NCI-H1417 treated with DMSO at 0.1 percent for 48 hours (cell line): ENCODE measurements at places on chromosomes 12 and 14.

DNA sequence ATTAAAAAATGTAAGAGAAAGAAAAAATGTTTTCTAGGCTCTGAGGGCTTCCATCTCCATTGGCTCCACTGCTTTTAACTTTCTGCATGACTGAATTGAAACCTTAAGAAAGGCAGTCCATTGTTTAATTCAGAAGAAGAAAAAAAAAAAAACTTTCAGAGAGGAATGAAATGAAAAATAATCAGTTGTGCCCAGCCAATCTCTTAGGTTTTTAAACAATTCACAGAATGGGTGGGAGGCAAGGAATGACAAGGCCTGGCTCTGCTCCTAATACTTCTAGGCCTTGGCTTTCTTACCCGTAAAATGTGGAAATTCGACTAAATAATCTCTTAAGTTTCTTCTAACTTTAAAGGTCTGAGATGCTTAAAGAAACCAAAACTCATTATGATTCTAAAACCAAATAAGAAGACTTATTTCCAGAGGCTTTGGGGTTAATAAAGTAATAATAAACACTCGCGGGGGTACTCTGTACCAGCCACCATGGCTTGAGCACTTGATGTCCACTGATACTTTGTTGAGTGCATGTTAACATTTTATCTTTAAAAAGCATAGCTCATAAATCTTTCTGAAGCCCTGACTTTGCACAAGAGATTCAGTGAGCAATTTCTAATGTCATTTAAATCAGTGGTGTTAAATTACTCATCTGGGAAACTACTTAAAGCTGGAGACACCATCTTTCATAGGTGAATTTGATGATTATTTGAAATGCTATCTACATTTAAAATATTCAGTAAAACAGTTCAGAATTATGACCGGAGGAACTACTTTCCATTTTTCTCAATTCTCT, 49.6 kb downstream of the STON2 start:
- no peak for DNase-seq

- no peak for DNase-seq
Observed at GRCh38 chr14:42504433-42504832, 897.8 kb downstream of the LRFN5 start.

GRCh38 chr12:23707270-23707669, 242.2 kb downstream of the SOX5 start:
- DNase-seq: no peak

DNA sequence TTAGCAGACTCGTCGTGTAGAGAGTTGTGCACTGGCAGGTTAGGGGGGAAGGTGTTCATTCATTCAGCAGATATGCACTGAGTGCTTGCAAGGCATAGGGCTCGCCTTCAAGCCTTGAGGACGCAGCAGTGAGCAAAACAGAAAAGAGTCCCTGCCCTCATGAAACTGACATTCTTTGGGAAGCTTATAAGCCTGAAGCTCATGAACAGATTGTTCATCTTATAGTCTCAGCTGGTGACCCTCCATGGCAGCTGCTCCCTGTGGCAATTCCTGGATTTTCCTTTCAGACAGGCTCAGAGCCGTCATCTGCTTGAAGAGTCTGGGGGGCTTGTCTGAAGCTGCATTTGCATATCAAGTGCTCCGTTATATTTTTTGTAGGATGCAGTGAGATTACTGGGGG, 148.4 kb downstream of the PRKCH start:
- no peak for DNase-seq

- no peak for DNase-seq
Observed at GRCh38 chr14:64233531-64234190, 60.5 kb downstream of the ESR2 start.

DNA sequence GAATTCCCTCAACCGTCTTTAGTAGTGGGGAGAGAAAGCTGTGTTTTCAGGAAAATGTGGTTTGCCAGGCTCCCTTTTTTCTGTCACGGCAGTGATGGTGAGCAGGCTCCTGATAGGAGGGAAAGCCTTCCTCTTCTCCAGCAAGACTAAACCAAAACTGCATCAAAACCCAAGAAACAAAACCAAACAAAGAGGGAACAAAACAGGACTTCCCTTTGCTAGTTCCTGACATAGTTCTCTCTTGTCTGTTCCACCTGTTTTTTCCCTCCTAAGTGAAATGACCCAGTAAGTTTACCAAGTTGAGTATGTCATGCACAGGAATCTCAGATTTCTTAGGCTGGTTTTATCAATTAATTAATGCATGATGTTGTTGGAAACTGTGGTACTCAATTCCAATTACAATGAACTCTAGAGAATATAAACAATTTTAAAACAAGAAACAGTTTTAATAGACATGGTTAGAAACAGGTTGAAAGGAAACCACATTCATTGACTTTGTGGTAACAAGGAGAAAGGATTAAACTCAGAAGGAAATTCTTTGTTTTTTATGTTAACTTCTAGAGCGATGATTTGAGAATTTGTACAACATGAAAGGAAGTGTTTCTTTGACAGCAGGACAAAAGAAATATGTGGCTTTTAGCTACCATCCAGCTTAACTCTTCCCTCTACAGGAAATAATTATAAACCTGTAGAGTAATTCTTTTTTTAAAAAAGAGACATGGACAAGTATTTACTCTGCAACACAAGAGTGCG, 23.0 kb upstream of the CSRP2 start:
- no peak for DNase-seq

GRCh38 chr12:10389904-10390303, at the start of gene KLRK1:
TSS of gene KLRK1 (minus strand) at chr12:10390041. CDS start at chr12:10388810, 1,231 bp downstream.
- no peak for DNase-seq

GRCh38 chr12:95996034-95996658, at the start of gene HAL:
TSS of gene HAL (minus strand) at chr12:95996344. CDS start at chr12:95995910, 434 bp downstream.
- no peak for DNase-seq

- no peak for DNase-seq
Observed at GRCh38 chr12:42420395-42420794, 94.4 kb downstream of the PPHLN1 start.
